ACHN (cell line): ENCODE measurements at places on chromosomes 3 and 15.

DNA sequence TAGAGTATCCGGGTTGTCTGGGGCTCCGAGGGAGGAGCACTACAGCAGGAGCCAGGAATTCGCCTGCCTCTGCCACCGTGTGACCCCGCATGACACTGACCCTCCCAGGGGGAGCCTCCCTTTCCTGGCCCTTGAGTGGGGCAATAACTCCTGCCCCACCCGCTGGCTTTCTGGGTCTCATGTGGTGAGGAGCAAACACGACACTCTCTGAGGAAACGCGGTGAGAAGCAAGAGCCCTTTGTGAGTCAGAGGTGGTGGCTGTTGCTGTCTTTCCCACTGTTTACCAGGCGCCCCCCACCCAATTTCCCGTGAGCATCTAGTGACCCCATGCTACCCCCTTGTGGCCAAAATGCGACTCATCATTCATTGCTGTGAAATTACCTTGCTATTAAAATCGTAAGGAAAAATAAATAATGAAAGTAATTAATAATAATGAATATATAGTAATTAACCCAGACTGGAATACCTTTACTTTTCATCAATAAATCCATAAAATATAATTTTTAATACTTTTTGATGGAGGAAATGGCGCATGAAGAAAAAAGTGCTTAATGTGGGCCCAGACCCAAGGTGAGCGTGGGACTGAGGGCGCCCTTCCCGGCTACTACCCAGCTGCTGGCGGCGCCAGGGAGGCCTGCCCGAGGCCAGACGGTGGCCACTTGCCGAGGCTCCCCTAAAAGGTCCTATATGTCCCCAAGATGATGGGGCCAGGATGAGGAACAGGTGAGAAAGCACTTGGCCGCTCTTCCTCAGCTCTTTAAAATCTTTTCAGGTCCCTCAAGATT is 29.3 kb downstream of the CCNL1 start:
- DNase-seq = no peak

GRCh38 chr3:106816838-106817237 is 560.4 kb upstream of the CCDC54 start:
- DNase-seq = no peak

DNA sequence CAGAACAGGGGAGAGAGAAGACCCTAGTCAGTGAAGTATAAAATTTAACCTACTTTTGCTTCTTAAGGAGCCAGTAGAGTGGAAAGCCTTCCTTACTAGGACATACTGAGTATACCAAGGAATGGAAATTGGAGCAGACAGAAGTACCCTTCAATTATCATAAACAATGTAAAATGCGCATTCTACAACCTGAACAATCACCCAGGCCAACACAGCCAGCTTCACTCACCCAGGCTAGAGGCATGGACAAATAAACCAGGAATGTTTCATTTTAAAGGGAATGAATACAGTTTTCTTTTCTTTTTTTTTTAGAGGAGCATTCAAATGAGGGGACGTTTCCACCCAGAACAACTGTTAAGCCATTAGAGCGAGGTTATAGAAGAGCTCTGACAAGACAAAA is 41.9 kb upstream of the PLXND1 start:
- no peak for DNase-seq

GRCh38 chr15:38864827-38865581 is 300.4 kb upstream of the RASGRP1 start:
- no peak for DNase-seq

DNA sequence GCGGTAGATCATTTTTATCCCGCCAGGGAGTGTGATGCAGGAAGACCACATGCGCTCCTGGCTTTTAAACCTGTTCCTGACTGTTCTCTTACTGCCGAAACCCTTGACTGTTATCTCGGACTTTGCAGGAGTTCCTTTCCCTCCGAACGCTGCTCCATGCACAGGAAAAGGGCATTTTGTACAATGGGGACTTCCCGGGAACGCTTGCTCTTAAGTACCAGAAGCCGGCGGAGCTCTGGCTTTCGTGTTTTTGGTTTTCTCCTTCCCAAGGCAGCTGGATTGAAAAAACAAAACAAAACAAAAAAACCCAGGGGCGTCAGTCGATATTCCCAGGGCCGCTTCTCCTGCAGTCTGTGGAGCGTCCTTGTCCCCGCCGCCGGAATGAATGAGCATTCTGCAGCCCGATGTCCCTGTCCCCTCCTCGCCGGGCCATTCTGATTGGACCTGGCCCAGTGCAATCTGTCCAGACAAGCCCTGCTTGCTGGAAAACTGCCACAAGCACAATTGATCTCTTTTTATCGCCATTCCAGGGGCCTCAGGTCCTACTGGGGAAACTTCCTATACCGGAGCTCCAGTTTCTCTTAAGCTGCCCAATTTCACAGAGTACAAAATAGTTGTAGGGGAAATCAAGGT is 44.8 kb downstream of the SLC6A1 start:
- no peak for DNase-seq

DNA sequence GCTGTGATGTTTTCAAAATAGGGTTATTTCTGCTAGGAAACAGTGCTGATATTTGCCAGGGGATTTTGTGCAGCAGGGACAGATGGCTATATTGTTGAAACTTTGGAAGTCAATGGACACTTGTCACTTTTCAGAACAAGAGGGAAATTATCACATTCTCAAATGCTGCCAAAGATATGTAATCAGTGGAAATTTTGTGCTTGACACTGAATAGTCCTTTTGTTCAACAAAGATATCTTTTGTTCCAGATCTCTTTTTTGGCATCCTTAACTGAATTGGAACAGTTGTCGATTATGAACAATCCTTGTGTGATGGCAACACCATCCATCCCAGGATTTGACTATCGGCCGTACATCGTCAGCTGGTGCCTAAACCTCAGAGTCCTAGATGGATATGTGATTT is 7.8 kb downstream of the CEP97 start:
- DNase-seq = no peak

DNA sequence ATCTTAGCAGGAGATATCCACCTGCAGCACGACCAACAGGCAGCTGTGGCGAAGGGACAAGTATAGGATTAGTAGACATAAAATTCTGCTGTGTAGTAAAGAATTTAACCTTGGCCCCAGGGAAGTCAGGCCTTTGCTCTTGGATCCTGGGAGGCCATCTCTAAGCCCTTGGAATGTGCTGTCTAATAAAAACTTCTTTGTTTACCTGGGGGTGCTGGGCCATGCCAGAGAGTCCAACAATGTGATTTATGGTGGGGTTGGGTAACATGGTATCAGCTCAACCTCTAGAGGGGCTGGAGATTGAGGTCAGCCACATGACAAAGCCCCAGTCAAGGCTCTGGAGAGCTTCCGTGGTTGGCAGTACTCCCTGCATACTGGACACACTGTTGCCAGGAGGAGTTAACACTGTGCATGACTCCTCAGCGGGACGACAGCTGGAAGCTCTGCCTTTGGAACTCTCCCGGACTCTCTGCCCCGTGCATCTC is 52.4 kb downstream of the HEG1 start:
- DNase-seq = no peak

GRCh38 chr15:25931851-25932250 is 68.7 kb upstream of the ATP10A start:
- no peak for DNase-seq

DNA sequence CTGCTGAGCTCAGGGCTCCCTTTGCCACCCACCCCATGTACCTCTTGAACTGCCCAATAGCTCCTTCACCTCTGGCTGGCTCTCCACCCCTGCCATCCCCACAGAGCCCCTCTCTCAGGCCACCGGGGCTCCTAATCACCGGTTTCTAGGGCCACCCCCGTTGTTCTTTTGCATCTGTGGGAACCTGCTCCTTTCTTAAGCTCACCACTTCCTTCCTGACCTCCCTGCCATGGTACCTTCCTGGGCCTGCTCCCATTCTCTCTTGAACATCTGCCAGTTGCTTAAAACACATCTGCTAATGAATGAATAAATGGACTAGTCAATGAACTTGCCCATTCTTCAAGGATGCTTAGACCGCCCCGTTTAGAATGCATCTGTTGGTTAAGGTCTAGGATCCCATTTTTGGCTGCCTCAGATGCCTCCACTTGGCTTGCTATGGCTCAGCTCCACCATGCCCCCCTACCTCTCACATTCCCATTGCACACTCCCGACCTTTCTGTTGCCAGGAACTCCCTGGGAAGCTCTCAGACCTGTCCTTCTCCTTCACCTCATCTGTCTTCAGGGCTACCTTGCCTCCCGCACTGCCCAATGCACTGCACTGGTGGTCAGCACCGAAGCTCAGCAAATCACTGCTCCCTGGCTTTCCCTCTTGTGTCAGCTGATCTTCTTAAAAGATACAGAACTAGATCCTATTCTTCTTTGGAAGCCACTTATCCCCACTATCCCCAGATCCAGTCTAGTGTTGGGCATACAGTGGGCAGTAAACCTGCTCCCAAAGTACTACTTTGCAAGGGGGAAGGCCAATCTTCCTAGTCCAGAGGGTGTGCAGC is 9.1 kb downstream of the AMOTL2 start:
- no peak for DNase-seq

DNA sequence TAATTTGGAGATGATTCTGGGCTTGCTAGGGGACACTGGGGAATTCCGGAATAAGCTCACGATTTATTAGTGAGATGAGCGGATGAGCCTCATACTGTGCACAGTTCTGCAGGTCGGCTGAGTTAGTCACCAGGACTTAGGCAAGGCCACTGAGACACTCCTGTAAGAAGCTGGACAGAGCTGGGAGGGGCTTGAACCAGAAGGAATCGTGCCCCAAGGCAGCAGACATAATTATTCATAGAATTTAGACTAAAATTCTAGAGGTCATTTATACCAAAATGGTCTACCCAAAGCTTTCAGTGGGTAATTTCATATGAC is 121.4 kb downstream of the VGLL4 start:
- no peak for DNase-seq

DNA sequence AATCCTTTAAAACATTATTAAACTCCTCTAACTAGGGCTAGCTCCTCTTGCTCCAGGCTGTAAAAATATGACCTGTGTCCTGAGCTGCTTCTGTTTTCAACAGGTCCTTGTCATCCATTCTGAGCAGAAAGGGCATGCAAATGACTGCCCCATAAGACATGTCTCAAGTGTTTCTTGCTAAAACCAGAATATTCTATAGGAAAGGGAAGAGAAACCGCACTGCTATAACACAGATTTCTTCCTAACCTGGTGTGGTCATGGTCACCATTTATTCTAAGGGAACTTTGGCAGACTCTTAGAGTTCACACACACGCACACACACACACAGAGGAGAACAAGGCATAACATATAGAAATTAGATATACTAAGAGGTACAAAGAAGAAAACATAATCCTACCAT is 34.2 kb upstream of the B3GNT5 start:
- no peak for DNase-seq

GRCh38 chr3:152375546-152375945 is 106.8 kb downstream of the MBNL1 start:
- peak; percentile 36 for DNase-seq

DNA sequence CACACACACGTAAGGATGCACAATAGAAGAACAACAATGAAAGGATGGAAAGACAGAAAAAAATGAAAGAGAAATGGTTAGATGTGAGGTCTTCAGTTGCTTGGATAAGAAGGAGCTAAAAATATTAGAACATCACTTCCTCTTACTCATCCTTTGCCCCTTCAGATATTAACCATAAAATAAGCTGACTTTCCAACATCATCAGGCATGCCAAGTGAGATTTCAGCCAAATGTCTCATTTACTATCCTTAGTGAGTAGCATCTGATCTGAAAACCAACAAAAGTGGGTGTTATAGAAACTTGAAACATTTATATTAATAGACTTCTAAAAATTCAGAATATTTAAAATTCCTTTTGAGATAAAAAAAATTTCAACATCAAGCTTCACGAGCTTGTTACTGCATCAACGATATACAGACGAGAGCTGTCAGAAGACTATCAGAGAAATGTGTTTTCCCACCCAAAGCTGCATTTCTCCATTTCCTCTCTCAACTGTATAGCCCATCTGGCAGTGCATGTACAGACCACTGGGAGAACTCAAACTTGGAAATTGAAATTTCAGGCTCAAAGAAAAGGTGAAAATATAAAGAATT is 25.4 kb upstream of the LSAMP start:
- no peak for DNase-seq

- no peak for DNase-seq
Observed at GRCh38 chr3:172061724-172062184, 22.4 kb downstream of the FNDC3B start.

- DNase-seq = no peak
Observed at GRCh38 chr3:114929971-114930732, 216.9 kb downstream of the ZBTB20 start.

DNA sequence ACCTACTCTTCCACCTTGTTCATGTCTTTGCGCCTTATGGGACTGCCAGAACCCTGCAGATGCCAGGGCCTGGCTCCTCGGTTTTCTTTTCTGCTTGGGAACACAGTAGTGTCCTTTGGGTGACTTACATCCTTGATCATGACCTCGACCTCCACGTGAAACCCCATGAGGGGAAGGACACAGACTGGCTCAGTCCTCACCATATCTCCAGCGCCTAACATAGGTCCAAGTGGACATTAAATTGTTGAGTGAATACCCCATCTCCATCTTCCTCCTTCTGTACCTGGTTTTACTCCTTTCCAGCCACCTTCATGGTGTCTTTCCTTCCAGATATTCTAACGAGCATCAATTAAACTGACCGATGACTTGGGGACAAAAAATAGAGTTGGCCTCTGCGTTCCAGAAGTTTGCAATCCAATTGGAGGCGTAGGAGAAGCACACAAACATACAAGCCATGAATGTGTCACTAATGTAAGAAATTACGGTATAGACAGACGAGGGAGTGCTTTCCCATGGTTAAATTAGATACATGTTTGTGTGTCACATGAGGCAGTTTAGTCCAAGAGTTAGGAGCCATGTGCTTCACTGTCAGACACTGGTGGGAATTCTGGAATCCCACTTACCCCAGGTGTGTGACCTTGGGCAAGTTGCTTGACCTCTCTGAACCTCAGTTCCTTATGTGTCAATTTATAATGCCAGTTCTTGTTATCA is 907 bp upstream of the HERC1 start:
- DNase-seq = no peak

- peak; percentile 90 for DNase-seq
Observed at GRCh38 chr3:188153437-188154013, 432 bp upstream of the LPP start.

DNA sequence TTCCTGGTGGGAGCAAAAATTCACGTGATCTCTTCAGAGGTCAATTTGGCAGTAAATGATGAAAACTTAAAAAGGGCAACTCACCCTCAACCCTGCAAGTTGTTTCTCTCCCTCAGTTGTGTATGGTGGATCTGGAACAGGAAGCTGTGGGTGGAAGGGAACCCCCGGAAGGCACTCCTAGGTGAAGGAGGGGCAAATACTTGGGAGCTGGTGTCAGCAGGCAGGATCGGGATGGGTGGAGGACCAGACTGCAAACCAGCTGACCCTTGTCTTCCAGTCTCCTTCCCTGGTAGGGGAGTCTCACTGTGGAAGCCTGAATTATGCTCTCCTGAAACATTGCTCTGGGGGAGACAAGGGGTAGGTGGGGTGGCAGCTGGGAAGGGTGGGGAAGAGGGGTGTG is 33.5 kb downstream of the PRR23E start:
- no peak for DNase-seq
